Liver (tissue), 10 donors: ENCODE measurements at places on chromosomes 12 and 14.

GRCh38 chr12:108327621-108328344 is 11.3 kb downstream of the CMKLR1 start:
- no peak for DNase-seq
- no peaks in the 10 kb centered on the region for H3K36me3 ChIP-seq
- H3K27me3 ChIP-seq, result no peaks in the 10 kb centered on the region
- H3K27ac ChIP-seq, result no peak overlapping the region
- H3K4me1 ChIP-seq, result no peaks in the 10 kb centered on the region

GRCh38 chr12:66403746-66404145 is 101.5 kb downstream of the HELB start:
- H3K4me1 ChIP-seq, result no peaks in the 10 kb centered on the region
- H3K36me3 ChIP-seq, result no peaks in the 10 kb centered on the region
- no peak for DNase-seq
- H3K27ac ChIP-seq, result no peak overlapping the region

- no peak for DNase-seq
- no peaks in the 10 kb centered on the region for H3K36me3 ChIP-seq
- H3K27me3 ChIP-seq, result no peaks in the 10 kb centered on the region
- no peak overlapping the region for H3K4me3 ChIP-seq
These were observed 30.9 kb upstream of the MDM2 start for GRCh38 chr12:68776976-68777610.

- H3K4me1 ChIP-seq, result no peaks in the 10 kb centered on the region
- no peaks in the 10 kb centered on the region for H3K27me3 ChIP-seq
- no peak for DNase-seq
These were observed 43.8 kb downstream of the JAG2 start for GRCh38 chr14:105124823-105125222.

- no peak overlapping the region for H3K27ac ChIP-seq
- no peak overlapping the region for H3K4me3 ChIP-seq
- DNase-seq, result no peak
- H3K27me3 ChIP-seq, result no peaks in the 10 kb centered on the region
- no peaks in the 10 kb centered on the region for H3K36me3 ChIP-seq
These were observed 24.2 kb downstream of the TMEM30B start for GRCh38 chr14:61256826-61257468.

- no peak for DNase-seq
- H3K27ac ChIP-seq, result no peak within 1 kb of the TSS
- no peaks in the 10 kb centered on the region for H3K27me3 ChIP-seq
- H3K4me1 ChIP-seq, result no peaks in the 10 kb centered on the region
- H3K4me3 ChIP-seq, result no peak within 1 kb of the TSS
These were observed at the start of gene KRT6C for GRCh38 chr12:52473768-52474167. KRT6C (minus strand) TSS chr12:52473805; CDS start chr12:52473737, 68 bp downstream.

- H3K27ac ChIP-seq, result no peak overlapping the region
- DNase-seq, result no peak
- no peaks in the 10 kb centered on the region for H3K4me1 ChIP-seq
These were observed 59.2 kb downstream of the MAPKAPK5 start for GRCh38 chr12:111901182-111901581.

DNA sequence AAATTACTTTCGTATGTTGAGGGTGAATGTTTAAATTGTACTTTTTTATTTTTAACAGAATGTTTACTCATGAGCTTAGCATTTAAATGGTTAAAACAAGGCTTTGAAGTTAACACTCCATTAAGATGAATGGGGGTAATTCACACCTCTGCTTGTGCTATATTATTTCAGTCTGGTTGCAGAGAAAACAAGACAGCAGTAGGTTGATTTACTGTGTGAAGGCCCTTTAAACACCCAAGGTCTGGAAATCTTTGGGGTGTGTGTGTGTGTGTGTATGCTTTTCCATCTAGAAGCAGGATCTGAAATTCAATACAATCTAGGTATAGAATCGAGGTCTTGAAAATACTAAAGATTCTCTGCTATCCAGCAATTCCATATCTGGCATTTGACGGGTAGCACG is 83.8 kb downstream of the SLC38A6 start:
- H3K27ac ChIP-seq, result no peak overlapping the region
- no peaks in the 10 kb centered on the region for H3K36me3 ChIP-seq
- no peak overlapping the region for H3K4me3 ChIP-seq
- H3K27me3 ChIP-seq, result no peaks in the 10 kb centered on the region
- DNase-seq, result no peak
- no peaks in the 10 kb centered on the region for H3K4me1 ChIP-seq

- H3K27ac ChIP-seq, result no peak overlapping the region
- H3K36me3 ChIP-seq, result no peaks in the 10 kb centered on the region
- no peaks in the 10 kb centered on the region for H3K4me1 ChIP-seq
- no peak overlapping the region for H3K4me3 ChIP-seq
- H3K27me3 ChIP-seq, result no peaks in the 10 kb centered on the region
- no peak for DNase-seq
These were observed 20.7 kb downstream of the NT5DC3 start for GRCh38 chr12:103820361-103820760.

GRCh38 chr14:63164108-63164683 is 40.0 kb upstream of the RHOJ start:
- no peak overlapping the region for H3K4me3 ChIP-seq
- no peak for DNase-seq
- H3K36me3 ChIP-seq, result no peaks in the 10 kb centered on the region
- H3K27ac ChIP-seq, result no peak overlapping the region
- no peaks in the 10 kb centered on the region for H3K4me1 ChIP-seq

GRCh38 chr12:104620837-104621531 is 164.2 kb downstream of the CHST11 start:
- DNase-seq, result no peak
- no peak overlapping the region for H3K27ac ChIP-seq
- no peaks in the 10 kb centered on the region for H3K4me1 ChIP-seq
- H3K4me3 ChIP-seq, result no peak overlapping the region
- no peaks in the 10 kb centered on the region for H3K27me3 ChIP-seq
- no peaks in the 10 kb centered on the region for H3K36me3 ChIP-seq

- H3K27me3 ChIP-seq, result no peaks in the 10 kb centered on the region
- no peak overlapping the region for H3K27ac ChIP-seq
- peaks cover 12% of the 10 kb centered on the region for H3K4me1 ChIP-seq
These were observed 135.2 kb upstream of the KRR1 start for GRCh38 chr12:75646329-75647210.

DNA sequence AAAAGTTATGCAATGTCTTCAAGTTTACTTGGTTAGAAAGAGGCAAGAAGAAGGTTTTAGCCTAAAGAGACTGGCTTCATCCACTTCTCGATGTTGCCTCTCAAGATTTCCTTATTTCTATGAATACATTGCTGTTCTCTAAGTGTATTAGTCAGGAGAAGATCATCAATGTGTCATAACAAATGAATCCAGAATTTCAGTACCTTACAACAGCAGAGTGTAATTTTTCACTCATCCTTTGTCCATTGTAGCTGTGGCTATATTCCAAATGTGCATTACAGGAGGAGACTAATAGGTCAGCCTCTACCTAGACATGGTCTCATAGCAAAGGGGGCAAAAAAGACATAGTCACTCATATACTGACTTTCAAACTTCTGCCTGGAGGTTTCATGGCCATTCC is 579.1 kb downstream of the PRKD1 start:
- H3K27me3 ChIP-seq, result no peaks in the 10 kb centered on the region
- DNase-seq, result no peak
- no peaks in the 10 kb centered on the region for H3K36me3 ChIP-seq

GRCh38 chr14:103089386-103090335 is 4.9 kb upstream of the EXOC3L4 start:
- no peaks in the 10 kb centered on the region for H3K27me3 ChIP-seq
- peaks cover 19% of the 10 kb centered on the region for H3K4me1 ChIP-seq
- H3K36me3 ChIP-seq, result no peaks in the 10 kb centered on the region

GRCh38 chr12:96112733-96113132 is 77.3 kb upstream of the LTA4H start:
- no peak overlapping the region for H3K4me3 ChIP-seq
- no peak for DNase-seq
- H3K36me3 ChIP-seq, result no peaks in the 10 kb centered on the region
- peaks cover 9% of the 10 kb centered on the region for H3K4me1 ChIP-seq
- no peaks in the 10 kb centered on the region for H3K27me3 ChIP-seq

- H3K4me1 ChIP-seq, result peaks cover 3% of the 10 kb centered on the region
- H3K36me3 ChIP-seq, result peaks cover 3% of the 10 kb centered on the region
- DNase-seq, result no peak
- H3K27ac ChIP-seq, result peak overlapping the region; percentile 72
- peak overlapping the region; percentile 94 for H3K4me3 ChIP-seq
- H3K27me3 ChIP-seq, result no peaks in the 10 kb centered on the region
These were observed 371 bp downstream of the CHD8 start for GRCh38 chr14:21455592-21455911.

DNA sequence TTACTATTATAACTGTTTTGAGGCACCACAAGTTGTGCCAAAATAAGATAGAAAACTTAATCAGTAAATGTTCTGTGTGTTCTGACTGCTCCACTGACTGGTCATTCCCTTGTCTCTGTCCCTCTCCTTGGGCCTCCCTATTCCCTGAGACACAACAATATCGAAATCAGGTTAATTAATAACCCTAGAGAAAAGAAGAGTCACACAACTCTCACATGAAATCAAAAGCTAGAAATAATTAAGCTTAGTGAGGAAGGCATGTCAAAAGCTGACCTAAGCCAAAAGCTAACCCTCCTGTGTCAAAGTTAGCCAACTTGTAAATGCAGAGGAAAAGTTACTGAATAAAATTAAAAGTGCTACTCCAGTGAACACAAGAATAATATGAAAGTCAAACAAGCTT is 53.8 kb upstream of the CCDC196 start:
- no peak for DNase-seq
- no peaks in the 10 kb centered on the region for H3K27me3 ChIP-seq
- H3K36me3 ChIP-seq, result no peaks in the 10 kb centered on the region

DNA sequence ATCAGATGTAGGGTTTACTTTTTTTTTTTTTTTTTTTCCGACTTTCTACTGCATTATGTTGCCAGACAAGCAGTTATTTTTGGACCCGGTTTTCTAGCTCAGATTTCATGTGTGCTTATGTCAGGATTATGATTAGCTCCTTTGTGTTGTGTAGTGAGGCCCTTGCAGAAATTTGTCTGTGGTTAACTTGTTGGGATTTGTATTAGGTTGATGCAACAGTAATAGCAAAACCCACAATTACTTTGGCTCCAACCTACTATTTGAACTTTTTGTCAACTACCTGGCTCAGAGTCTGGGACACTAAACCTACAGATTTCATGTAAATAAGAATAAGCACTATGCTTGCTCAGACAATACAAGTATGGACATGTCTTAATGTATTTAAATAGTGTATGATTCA is 44.1 kb upstream of the KCNJ8 start:
- peaks cover 2% of the 10 kb centered on the region for H3K36me3 ChIP-seq
- no peak for DNase-seq
- peak overlapping the region; percentile 6 for H3K27ac ChIP-seq
- H3K27me3 ChIP-seq, result no peaks in the 10 kb centered on the region
- H3K4me3 ChIP-seq, result no peak overlapping the region

GRCh38 chr12:6550294-6551062 is 5.4 kb downstream of the IFFO1 start:
- no peak overlapping the region for H3K27ac ChIP-seq
- H3K4me1 ChIP-seq, result peaks cover 40% of the 10 kb centered on the region
- no peak overlapping the region for H3K4me3 ChIP-seq
- DNase-seq, result no peak

GRCh38 chr14:68109132-68109900 is 289.7 kb downstream of the RAD51B start:
- H3K4me1 ChIP-seq, result no peaks in the 10 kb centered on the region
- H3K27me3 ChIP-seq, result no peaks in the 10 kb centered on the region

GRCh38 chr14:105290621-105291346 is 10.0 kb downstream of the BRF1 start:
- no peak overlapping the region for H3K4me3 ChIP-seq
- peaks cover 10% of the 10 kb centered on the region for H3K4me1 ChIP-seq
- no peak for DNase-seq
- H3K36me3 ChIP-seq, result no peaks in the 10 kb centered on the region

DNA sequence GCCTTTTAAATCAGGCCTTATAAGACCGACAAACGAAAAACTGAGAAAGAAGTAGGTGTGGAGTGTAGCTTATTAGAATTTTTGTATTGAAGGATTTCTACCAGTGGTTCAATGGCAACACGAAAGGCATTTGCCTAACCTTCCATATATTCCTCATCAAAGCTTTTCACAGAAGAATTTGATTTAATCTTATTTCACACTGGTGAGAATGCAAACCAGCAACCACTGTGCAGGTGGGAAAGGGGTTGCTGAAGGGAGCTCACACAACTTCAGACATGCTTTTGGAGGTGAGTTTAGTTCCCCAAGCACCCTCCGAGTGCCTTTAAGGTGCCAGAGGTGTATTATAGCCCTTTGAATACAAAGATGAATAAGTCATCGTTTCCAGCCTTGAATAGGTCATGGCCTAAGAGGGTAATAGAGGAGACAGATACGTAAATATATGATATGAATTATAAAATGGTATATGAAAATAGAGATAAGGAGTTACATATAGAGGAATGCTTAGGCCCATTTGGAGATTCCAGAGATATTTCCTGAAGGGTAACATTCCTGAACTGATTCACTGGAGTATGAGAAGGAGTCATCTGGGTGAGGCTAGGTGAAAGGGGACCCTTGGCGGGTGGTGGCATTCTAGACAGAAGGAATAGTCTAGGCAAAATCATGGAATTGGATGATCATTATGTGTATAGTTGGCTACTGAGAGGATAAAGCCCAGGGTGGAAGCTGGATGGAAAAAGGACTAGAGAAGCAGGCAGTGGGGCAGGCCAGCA is 6.4 kb downstream of the ERP27 start:
- H3K4me3 ChIP-seq, result no peak overlapping the region
- no peaks in the 10 kb centered on the region for H3K27me3 ChIP-seq
- no peak overlapping the region for H3K27ac ChIP-seq
- H3K4me1 ChIP-seq, result no peaks in the 10 kb centered on the region
- H3K36me3 ChIP-seq, result no peaks in the 10 kb centered on the region

DNA sequence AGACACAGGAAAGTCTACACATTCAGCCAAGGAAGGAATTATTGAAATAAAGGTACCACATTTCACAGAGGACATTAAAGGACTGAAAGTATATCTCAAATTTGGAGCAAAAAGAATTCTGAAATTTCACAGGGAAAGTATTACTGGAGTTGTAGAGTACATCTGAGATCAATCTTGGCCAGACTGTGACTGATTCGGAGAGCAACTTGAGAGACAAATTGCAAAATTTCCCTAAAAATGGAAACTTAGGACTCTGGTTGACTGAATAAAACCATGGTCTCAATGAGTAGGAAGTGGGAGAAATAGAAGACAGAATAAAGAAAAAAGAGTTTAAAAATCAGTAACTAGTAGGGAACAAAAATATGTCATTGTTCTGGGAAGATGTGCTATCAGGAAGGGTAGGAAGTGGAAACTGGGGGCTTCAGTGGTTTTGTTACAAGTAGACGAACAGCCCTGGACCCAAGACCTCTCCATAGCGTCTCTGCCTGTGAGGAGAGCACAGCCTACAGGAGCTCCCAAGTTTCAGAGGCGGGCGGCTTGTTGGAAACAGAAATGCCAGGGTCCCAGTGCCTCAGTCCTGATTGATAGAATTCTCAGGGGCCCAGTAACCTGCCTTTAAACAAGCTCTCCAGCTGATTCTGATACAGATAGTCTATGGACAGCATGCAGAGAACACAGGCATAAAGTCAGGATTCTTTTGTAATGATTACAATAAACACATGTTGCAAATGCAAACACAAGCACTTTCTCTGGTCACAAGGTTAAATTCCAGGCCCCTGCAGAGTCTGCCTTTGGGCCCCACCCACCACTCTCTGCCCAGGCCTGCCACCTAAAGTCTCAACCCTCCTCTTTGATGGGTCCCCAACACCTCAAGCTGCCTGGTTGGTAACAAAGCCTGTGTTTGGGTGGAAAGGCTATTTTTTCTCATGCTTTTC is 63.1 kb downstream of the BBS10 start:
- no peak for DNase-seq
- no peaks in the 10 kb centered on the region for H3K36me3 ChIP-seq
- no peak overlapping the region for H3K4me3 ChIP-seq
- no peak overlapping the region for H3K27ac ChIP-seq
- H3K4me1 ChIP-seq, result peaks cover 21% of the 10 kb centered on the region
